ENCODE measurements at places on chromosomes 12 and 14.

DNA sequence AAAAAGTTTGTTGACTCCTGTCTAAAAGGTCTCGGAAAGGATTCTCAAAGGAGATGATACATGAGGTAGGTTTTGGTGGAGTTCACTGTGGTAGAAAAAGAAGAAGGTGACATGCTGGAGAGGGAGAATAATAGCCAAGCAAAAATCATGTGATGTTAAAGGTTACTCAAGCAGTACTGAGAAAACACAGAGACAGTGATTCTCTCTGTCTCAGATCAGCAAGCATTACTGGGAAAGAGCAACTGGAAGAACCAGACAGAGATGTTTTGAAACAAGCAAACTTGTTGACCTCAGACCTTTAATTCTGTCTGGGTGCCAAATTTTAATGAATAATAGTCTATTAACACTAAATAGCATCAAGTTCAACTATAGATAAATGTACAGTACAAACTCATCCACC lies 183.5 kb upstream of the PLEKHG7 start:
- DNase-seq, result no peak

DNA sequence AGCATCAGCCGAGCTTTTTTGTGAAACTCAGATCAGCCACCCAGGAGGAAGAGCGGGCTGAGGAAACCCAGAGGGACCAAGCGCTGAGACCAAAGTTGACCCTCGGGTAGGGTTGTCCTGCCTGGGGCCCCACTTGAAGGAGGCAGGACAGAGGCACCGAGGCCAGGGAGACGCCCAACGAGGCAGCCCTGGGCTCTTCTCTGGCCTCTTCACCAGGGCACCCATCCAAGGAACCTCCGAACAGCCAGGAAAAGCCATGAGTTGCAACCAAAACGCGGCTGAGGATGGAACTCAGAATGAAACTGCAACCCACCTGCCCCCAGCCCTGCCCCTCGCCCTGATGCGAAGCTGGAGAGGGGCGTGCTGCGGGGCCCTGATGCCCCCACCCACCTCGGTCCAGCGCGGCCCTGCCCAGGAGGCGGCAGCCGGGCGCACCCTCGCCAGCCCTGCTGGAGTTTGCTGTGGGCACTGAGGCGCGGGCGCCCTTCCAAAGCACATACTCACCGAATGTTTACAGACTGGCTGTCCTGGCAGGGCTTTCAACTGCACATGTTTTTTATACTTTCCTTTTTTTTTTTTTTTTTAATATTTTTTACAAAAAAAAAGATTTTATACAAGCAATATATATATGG lies 41.9 kb downstream of the JDP2 start:
- DNase-seq, result no peak

DNA sequence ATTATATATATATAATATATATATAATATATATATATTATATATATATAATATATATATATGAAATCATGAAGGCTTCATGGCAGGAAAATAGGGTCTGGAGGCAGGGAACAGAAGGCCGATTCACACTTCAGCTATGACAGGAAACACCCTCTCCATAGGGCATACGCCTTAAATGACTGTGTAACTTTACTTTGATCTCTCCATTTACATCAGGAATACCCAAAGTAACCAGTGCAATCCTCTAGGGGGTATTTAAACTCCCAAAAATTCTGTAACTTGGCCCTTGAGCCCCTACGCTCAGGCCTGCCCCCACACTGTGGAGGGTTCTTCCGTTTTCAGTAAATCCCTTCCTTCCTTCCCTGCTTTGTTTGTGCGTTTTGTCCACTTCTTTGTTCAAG lies 40.4 kb upstream of the PPP2R5C start:
- DNase-seq, result no peak

- no peak for DNase-seq
Measured at GRCh38 chr12:59594943-59595500, 807 bp upstream of the SLC16A7 start.

GRCh38 chr12:47286676-47287075 lies 206.9 kb upstream of the AMIGO2 start:
- DNase-seq, result no peak

DNA sequence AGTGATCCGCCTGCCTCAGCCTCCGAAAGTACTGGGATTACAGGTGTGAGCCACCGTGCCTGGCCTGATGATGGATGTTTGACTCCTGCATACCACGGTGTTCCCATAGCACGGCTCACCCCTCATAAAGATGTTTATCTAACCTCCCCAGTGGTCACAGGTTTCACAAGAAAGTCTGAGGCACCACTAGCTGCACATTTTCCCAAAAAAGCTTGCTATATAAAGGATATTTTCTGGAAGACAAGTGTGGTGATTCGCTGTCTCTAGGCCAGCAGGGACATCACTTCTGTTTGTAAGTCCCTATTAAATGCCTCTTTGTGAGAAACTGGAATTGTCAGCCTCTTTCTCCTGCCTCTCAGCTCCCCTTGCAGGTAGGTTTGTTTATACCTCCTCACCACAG lies 18.3 kb downstream of the PLEK2 start:
- DNase-seq, result no peak

DNA sequence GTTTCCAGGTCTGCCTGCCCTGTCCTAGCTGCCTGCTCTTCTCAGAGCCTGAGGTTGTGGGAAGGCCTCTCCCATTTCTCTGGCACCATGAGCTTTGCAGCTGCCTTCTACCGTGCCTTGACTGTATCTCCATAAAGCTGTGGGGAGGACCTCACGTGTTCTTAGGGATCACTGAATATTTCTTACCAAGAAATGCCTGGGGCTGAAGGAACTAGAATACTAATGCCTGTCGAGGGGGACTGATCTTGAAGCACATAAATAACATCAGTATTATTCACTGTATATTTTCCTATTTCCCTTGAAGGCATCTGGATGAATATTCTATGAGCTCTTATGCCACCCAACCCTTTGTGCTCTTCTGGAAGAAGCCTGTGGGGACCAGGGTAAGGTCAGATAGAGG lies 103.4 kb downstream of the APAF1 start:
- DNase-seq, result no peak

DNA sequence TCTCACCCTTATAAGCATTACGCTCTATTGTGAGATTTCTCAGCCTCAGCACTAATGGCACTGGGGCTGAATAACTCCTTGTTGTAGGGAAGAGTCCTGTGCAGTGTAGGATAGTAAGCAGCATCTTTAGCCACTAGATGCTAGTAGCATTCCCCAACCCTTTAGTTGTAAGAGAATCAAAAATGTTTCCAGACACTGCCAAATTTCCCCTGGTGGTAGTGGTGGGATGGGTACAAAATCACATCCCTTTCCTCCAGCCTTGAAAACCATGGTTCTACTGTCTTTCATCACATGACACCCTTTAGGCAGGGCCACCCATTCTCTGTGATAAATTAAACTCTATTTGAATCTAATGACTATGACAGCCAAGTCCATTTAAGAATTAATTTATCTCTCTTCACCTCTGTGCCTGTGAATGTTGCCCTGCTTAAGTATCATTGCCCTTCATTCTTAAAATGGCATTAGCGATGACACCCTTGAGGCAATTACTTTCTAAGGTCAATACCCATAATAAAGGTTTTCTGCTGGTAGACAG lies 199.4 kb downstream of the ANO4 start:
- no peak for DNase-seq

DNA sequence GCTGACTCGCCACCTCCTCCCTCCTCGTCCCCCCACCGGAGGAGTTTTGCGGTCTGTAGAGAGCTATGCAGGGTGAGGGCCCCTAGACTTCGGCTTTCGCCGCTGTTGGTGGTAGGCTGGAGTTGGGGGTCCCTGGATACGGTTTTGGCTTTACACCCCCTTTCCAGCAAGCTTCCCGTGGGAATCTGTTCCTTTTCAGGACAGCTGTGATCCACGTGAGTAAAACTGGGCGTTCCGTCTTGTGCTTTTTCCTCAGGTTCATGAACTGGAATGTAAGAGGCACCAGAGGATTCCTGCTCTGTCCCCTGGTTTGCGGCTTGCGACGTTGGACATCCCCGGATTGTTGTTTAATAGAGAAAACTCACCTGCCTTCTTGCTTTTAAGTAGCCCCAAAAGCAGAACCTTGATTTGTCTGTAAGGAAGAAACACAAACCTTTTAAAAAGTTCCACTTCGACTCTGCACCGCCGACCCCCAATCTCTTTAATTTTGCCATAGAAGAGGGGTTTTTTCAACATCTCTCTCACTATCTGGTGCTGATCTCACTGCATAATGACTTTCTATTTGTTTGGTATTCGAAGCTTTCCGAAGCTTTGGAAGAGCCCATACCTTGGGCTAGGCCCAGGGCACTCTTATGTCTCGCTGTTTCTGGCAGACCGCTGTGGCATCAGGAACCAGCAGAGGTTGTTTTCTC lies 490 bp downstream of the PRORP start:
- DNase-seq, result no peak

DNA sequence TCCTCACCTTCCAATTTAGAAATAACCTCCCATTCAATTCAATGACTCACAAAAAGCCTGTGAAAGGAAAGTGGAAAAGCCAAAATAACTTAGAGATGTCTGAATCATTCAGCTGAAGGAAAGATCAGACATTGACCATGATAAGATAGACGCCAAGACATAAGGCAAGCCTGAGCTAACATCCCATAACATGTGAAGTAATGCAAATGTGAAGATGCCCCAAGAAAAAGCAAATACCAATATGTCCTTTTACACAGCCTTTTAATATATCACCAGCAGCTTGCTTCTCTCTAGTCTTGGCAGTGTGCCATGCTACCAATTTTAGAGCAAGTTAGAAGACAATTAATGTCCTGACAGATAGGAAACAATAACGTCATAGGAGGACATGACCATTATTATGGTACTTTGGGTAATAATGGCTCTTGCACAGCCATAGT lies 2.4 kb upstream of the NUMB start:
- no peak for DNase-seq

- no peak for DNase-seq
Measured at GRCh38 chr12:63397807-63398206, 246.8 kb upstream of the AVPR1A start.

DNA sequence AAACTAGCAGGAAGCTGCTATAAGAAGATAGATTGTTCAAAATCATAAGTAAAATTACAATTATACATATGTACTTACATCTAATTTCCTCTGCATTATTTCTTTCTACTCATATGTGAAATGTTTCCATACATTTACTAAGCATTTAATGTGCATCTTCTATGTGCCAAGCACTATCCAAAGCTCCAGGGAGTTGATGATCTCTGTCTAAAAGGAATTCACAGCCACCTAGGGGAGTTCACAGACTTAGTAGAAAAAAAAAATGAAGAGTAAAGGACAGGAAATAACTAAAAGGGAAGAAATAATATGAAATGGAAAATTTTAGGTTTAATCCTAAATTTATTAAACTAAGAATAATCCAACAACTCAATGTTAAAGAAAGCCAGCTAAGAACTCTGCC lies 91.7 kb downstream of the EFCAB11 start:
- no peak for DNase-seq

- no peak for DNase-seq
Measured at GRCh38 chr14:50397390-50398188, 908 bp upstream of the CDKL1 start.

- DNase-seq, result no peak
Measured at GRCh38 chr12:90672081-90672480, 282.9 kb downstream of the CCER1 start.

- no peak for DNase-seq
Measured at GRCh38 chr12:107429006-107429705, 256.4 kb upstream of the PWP1 start.

- DNase-seq, result no peak
Measured at GRCh38 chr12:14995583-14996425, 23.0 kb downstream of the PDE6H start.

DNA sequence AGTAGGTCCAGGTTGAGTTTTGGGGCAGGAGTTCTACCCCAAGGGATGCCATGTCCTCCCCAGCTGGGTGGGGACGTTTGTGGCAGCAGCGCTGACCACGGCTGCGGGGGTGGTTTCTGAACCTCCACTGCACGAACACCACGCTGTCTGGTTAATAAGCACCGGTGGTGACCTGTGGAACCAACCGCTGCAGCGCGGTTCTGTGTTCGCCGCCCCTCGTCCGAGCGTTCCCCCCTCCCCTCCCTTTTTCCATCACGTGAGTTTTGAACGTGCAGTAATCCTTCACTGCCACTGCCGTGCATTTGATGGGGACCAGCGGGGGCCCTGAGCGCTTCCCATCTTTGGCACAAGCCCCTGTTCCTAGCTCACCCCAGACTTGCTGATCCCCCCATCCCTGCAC lies 6.4 kb upstream of the ADSS1 start:
- DNase-seq, result no peak

DNA sequence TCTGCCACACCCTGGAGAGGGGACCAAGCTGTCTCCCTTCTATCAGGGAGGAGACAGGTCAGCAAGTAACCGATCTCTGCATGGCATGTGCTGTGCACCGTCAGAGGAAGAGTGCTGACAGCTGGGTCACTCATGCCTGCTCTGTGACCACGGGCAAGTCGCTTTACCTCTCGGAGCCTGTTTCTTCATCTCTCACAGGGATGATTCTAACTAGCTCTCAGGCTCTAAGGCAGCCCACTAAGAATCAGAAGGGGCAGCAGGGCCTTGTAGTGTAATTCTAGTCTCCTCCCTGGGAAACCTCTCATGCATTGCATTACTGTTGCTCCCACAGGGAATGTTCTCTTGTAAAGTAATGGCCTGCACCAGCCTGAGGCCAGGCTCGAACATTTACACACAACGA lies 11.9 kb downstream of the CD9 start:
- no peak for DNase-seq

DNA sequence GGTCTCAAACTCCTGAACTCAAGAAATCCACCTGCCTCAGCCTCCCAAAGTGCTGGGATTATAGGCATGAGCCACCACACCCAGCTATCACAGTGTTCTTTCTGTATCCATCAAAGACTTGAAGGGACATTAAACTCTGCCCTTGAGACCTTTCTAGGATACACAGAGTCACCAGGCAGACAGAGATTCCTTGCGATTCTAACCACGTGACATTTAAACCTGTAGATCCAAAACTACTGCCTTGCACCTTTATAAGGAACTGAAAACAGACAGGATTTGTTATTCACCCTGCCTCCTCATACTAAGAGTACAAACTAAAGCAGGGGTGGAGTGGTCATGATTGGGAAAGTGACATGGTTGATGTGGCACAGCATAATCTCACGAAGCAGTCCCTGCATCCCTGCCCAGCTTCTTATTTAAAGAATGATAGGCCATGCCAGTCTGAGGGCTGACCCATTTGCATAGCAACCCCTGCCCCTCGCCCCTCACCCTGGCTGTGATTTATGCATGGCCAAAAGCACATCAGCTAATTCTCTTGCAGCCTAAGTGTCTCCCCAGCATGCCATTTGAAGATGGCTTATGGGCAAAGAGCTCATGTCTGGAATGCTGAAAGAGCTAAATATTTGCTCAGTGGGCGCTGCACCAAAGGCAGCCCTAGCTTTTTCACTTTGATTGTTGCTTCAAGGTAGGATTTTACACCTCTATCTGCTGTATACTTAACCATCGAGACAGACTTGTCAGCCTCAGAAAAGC lies 43.2 kb upstream of the MYBPC1 start:
- DNase-seq, result no peak

Measured in activated CD8-positive, alpha-beta memory T cell treated with anti-CD3 and anti-CD28 coated beads for 1 hour (primary cell).